Spleen (tissue), 13 donors: ENCODE measurements at places on chromosomes 2 and 18. TPM values are rescaled to one million over a fixed set of nuclear protein-coding genes. Genes with fewer than 3 reads are reported as not detected.
A peak's percentile ranks its signal among the peaks of the same experiment; 100 is the strongest.

Gene SESTD1
- total RNA-seq: 25.9 TPM

Gene ANKRD53
- not detected for total RNA-seq

GRCh38 chr2:232817756-232818155, 41.4 kb upstream of the KCNJ13 start:
- H3K27ac ChIP-seq: no peak overlapping the region
- DNase-seq: no peak
- H3K4me1 ChIP-seq: peaks cover 13% of the 10 kb centered on the region
- H3K36me3 ChIP-seq: peaks cover 100% of the 10 kb centered on the region
- H3K27me3 ChIP-seq: no peaks in the 10 kb centered on the region

DNA sequence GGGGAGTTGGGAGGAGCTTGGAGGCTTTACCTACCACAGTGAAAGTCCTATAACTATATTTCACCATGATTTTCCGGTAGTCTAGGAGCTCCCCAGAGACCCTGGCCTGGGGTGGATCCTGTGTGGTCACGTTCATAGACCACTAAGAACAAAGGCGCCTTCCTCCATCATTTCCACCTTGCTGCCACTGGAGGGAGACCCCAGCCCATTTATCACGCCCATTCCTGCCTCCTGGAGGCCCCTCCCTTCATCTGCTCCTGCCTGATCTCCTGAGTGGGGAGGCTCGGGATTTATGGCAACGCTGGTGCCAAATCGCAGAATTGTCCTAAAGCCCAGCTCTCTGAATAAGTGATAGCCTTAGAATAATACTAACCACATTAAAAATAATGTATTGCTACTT, 507.6 kb upstream of the SPHKAP start:
- no peak for DNase-seq
- H3K4me3 ChIP-seq: no peak overlapping the region
- H3K4me1 ChIP-seq: no peaks in the 10 kb centered on the region

DNA sequence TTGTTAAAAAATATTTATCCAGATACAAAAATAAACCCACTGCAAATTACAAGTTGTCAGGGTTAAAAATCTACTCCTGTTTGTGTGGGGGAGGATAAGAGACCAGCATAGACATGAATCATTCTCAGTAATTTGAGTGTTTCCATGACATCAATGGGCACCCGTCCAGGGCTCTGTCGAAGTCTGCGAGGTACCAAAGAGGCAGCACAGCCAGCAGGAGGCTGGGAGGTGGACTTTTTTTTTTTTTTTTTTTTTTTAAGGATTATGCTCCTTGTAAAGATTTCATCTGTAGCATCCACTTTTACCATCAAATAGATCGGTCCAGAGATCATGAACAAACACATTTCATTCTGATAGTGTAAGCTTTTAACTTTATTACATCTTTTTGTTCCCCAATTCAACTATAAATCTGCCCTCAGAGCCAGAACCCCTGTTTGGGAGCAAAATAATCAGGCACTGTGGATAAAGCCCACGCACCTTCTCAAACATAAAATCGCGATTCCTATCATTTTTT, 182.0 kb downstream of the TCF4 start:
- peak overlapping the region; percentile 68 for H3K27ac ChIP-seq
- no peaks in the 10 kb centered on the region for H3K36me3 ChIP-seq
- peaks cover 4% of the 10 kb centered on the region for H3K4me1 ChIP-seq
- DNase-seq: no peak

DNA sequence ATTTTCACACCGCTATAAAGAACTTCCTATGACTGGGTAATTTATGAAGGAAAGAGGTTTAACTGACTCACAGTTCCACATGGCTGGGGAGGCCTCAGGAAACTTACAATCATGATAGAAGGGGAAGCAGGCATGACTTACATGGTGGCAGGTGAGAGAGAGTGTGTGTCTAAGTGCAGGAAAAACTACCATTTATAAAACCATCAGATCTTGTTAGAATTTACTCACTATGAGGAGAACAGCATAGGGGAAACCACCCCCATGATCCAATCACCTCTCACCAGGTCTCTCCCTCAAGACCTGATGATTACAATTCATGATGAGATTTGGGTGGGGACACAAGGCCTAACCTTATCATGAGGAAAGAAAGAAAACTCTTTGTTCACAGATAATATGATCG, 174.6 kb downstream of the SRBD1 start:
- DNase-seq: no peak
- H3K4me1 ChIP-seq: no peaks in the 10 kb centered on the region
- H3K27ac ChIP-seq: no peak overlapping the region
- H3K36me3 ChIP-seq: no peaks in the 10 kb centered on the region

DNA sequence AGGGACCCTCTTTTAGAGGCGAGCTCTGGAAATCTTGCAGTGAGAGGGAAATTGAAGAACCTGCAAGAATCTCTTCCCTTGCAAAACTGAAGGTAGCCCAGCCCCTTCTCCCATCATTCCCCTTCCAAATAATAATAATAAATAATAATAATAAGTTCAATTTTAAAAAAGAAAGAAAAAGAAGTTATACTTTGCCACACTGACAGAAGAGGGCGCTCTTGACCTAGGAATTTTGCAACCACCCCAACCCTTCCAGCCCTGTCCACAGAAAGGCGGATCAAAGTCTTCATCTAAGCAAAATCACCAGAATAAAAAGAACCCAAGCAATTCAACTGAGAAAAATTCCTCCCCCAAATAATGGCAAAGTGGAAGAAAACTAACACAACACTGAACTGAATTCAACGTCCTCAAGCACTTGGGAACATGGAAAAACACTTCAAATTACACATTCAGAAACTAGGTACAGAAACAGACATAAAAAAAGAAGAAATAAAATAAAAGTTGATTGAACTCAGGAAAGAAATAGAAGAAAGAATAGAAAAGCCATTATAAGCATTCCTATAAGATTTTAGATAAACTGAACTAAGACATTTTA, 98.9 kb upstream of the GLS start:
- no peaks in the 10 kb centered on the region for H3K27me3 ChIP-seq
- no peak overlapping the region for H3K27ac ChIP-seq
- no peaks in the 10 kb centered on the region for H3K4me1 ChIP-seq
- DNase-seq: no peak

DNA sequence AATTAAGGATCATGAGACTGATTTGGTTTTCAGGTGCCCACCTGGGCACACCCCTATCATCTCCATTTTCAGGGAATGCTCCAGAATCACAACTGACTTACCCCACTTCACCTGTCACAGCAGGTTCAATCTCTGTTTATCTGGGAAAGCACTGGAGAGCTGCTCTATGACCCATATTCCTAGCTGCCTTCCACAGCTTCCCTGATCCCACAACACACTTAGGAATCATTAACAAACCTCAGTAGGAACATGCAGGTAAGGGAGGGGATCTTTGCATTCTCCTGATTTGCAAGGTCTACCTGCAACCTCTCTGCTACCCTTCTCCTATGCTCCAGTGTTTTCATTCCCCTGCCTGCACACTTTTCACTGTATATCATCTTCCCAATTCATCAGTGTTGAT, 18.7 kb upstream of the FABP1 start:
- H3K36me3 ChIP-seq: no peaks in the 10 kb centered on the region
- DNase-seq: no peak
- H3K27ac ChIP-seq: no peak overlapping the region
